IPS DF 19.7 (cell line): ENCODE measurements at places on chromosomes 5 and 9.

GRCh38 chr9:4420351-4420750 lies 69.9 kb upstream of the SLC1A1 start:
- no peak for DNase-seq

DNA sequence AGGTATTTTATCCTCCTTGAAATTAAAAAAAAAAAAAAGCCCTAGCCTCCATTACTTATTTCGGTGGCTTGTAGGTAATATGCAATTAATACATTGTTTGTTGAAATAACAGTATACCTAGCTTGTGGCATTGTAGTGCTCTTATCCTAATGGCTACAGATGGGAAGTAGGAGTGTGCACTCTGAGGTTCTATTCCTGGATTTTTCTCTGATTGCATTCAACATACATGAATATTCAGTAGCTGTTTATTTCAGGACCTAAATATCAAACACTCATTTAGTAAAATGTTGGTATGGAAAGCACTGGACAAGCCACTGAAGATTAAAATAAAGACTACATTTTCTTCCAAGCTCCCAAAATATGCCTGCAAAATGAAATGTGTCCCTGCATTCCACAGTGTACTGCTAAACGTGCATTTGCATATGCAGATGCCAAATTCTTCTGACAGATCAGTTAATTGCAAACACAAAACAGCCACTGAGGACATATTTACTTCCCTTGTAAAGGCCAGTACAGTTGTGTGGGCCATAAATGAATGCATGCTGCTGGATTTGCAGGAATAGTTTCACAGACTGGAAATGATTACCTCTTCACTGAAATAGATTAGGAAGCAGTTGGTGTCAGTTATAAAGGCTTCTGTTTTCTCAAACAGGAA lies 826.1 kb downstream of the PRELID2 start:
- DNase-seq, result no peak

- no peak for DNase-seq
Observed at GRCh38 chr5:136191304-136192014, 1.5 kb downstream of the SMIM32 start.

GRCh38 chr5:58933891-58934628 lies 351.2 kb downstream of the RAB3C start:
- DNase-seq, result no peak

GRCh38 chr5:115329475-115329874 lies 33.0 kb upstream of the CCDC112 start:
- DNase-seq, result peak; percentile 79

DNA sequence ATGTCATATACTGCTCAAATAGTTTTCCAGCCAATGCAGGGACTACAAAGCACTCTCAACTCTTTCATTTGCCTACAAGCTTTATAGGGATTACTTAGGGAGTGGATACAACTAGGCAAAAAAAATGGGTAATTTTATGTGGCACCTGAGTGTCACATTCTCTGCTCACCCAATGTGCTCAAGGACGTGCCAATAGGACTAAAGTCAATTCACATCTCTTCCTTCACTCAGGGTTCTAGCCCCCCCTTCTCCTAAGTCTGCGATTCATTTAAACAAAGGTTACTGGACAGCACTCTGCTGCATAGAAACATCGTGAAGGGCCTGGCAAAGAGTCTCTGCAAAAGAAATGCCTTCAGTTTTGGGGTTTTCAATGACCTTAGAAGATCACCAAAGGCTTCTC lies 142.3 kb downstream of the TSSK1B start:
- DNase-seq, result no peak

GRCh38 chr5:71821029-71821428 lies 102.0 kb downstream of the CARTPT start:
- DNase-seq, result no peak

- DNase-seq, result no peak
Observed at GRCh38 chr5:169251333-169252084, 49.4 kb downstream of the SLIT3 start.

DNA sequence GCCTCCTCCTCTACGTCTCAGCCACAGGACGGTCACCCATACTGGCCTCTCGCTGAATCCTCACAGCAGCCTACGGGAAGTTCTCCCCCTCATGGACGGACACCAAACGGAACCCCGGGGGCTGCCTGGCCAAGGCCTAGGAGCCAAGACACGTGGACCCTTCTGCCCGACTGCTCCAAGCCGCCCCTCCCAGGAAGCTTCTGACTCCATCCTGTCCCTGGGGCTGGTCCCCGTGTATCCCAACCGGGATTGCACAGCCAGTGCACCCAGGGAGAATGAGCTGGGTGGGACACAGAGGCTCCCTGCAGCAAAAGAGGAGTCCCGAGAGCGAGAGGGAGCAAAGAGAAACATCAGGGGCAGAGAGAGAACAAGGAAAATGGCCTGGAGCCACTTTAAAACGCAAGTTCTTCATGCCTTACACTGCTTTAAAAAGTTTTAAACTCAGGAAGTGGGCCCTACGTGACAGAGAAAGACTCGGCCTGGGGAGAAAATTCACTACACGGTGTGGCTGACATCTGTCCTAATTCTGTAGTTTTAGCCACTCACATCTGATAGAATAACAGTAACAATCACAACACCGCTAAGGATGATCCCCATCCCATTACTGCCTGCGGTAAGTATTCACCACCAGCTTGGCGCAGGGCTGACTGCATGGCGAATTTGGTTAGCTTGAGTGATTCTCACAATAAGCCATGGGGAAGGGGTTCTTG lies 3.0 kb downstream of the FAM78A start:
- DNase-seq, result no peak

DNA sequence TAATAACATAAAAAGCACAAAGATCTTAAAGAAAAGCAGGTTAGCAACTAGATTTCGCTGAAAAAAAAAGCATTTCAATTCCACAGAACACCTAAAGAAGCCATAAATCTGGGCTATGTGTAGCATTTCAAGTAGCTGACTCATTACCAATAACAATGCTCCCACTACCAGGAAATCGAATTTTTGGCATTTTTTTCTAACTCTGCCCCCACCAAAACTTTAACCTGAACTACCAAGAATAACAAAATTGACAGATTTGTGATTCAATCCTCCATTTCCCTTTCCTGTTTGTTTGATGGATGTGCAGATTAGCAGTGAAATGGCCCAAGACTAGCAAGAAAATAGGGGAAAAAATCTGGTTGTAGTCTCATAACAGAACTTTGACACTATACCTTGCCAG lies 180.2 kb downstream of the RASEF start:
- DNase-seq, result no peak

DNA sequence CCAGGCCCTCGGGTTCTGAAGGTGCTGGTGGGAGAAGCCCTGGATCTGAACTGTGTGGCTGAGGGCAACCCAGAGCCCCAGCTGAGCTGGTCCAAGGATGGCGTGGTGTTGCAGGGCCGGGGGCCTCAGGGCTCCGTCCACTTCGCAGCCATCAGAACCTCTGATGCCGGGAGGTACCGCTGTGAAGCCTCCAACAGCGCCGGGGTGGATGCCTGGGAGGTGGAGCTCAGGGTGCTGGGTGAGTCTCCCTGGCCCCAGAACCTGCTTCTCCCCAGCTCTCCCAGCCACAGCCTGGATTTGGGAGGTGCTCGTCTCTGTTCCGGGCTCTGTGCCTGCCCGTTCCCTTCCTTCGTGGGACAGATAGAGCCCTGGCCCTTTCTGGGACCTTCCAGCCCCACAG lies 75.6 kb downstream of the HMCN2 start:
- no peak for DNase-seq

GRCh38 chr5:177548495-177548894 lies 5.9 kb downstream of the FAM193B start:
- DNase-seq, result no peak

GRCh38 chr9:116668970-116669695 lies 18.0 kb upstream of the TRIM32 start:
- no peak for DNase-seq

DNA sequence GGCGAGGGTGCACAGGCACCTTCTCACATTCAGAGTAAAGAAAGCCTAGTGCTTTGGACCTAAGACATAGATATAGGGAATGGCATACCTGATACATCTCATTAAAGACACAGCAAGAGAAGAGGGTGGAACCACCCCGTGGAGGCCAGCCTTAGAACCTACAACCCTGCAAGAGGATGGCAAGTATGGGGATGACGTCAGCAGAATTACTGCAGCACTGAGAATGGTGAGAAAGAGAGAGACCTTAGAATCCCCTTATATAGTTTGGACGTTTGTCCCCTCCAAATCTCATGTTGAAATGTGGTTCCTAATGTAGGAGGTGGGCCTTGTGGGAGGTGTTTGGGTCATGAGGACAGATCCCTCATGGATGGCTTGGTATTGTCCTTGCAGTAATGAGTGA lies 28.2 kb upstream of the ADCY2 start:
- DNase-seq, result no peak

- no peak for DNase-seq
Observed at GRCh38 chr9:109085510-109085909, 34.2 kb downstream of the TMEM245 start.

DNA sequence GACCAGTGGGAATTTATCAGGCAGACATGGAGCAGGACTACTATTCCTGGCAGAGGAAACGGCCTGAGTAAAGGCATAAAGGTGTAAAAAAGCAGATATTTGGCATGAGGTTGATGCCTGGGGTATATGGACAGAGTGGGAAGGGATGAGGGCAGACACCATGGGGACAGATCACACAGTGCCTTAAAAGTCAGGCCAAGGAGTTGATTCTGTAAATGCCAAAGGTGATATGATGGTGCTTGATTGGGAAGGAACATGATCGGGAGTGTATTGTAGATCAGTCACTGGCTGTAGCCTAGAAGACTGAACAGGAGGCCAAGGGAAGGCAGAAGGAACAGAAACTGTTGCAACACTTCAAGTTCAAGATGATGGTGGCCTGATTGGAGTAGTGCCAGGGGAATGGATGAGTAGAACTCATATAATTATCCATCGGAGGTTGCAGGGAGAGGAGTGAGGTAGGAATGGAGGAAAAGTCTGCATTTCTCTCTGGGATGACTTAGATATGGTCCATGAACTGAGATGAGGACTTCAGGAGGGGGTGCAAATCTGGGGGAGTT lies 594.3 kb upstream of the KLF4 start:
- no peak for DNase-seq

- DNase-seq, result no peak
Observed at GRCh38 chr5:129384193-129384592, 75.9 kb upstream of the ADAMTS19 start.

DNA sequence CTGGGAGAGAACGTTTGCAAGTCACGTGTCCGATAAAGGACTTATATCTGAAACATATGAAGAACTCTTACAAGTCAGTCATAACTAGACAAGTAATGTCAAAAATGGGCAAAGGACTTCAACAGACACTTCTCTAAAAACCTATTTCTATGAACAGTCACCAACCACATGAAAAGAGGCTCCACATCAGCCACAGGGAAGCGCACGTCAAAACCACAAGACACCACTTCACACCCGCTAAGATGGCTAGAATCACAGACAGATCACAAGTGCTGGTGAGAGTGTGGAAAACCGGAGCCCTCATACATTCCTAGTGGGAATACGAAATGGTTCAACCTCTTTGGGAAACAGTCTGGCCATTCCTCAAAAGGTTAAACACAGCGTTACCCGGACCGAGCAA lies 11.5 kb upstream of the CARD9 start:
- no peak for DNase-seq

- no peak for DNase-seq
Observed at GRCh38 chr9:108347463-108348188, 508.2 kb downstream of the ACTL7B start.

DNA sequence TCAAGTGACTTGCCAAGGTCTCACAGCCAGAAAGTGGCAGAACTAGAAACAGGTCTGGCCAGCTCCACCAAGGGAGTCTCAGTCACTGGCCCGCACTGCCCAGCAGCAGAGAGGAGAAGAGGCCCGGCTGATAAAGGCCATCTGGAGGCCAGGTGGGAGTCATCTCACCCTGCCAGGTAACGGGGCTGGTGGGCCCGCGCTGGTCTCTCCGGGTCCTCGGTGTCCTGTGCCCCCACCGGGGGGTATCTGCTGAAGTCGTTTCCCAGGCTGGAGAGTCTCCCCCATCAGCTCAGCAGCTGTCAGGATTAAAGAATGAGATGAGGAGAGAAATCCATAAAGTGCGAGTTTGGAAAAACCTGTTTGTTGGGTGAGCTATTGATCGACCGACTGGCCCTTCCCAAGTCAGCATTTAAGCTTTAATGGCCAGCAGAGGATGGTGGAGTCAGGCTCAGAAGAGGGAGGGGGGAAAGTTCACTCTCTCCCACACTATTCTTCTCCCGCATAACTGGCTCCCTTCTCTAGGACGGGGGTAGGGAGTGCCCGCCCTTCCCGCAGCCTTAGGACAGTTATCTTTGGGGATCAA lies 30.3 kb downstream of the LMX1B start:
- no peak for DNase-seq

DNA sequence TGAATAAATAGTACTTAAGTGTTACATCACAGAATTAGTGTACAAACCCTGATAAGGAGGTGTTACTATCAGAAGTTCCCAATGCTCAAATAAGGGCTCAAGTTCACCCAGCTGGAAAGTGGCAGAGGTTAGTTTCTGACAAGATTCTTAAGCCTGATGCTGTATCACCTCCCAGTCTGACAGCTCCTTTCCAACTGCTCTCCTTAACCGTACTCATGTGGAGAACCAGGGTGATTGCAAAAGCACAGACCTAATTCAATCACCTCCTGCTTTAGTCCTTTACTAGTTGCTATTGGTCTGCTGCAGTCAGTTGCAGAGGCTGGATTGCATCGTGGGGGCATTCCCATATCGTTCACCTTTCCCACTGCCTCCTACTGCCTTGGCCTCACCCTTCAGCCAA lies 100.4 kb upstream of the ZNF618 start:
- DNase-seq, result no peak

DNA sequence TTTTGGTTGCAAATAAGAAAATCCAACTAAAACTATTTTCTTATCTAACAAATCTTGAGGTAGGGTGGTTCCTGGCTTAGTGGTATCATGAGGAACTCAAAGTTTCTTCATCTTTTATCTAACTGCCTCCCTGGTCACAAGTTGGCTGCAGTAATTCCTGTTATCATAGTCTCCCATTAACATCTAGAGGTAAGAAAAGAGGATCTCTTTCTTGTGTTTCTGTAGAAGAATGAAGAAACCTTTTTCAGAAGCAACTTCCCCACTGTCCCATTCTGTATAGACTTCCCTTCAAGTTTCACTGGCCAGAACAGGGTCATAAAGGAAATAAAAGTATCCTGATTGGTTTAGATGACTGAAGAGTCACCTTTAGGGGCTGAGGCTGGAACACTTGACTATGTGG lies 81.8 kb upstream of the ELL2 start:
- no peak for DNase-seq

GRCh38 chr5:75756981-75757380 lies 39.7 kb upstream of the POC5 start:
- DNase-seq, result no peak

DNA sequence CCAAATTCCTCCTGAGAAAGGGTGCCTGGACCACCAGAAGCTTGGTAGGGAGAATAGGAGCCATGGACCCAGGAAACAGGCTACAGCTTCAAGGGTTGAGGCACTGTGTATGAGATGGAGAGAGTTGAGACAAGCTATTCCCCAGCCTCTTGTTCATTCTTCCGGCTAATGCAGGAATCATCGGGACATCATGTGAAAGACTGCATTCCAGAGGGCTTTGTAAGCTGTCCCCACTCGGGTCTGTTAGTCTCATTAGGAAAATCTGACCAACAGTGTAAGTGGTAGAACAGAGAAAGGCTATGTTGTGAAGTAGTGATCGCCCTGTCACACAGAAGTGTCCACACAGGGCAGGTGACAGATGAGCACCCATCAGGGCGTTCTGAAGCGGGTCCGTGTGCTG lies 81.4 kb downstream of the GABBR2 start:
- no peak for DNase-seq

- no peak for DNase-seq
Observed at GRCh38 chr5:148569948-148570347, 84.4 kb downstream of the HTR4 start.
